ENCODE measurements at places on chromosomes 11 and 22. TPM values are rescaled to one million over a fixed set of nuclear protein-coding genes. Genes with fewer than 3 reads are reported as not detected.

RAC2 gene
- polyA plus RNA-seq: 6.8 TPM

HPX gene
- polyA plus RNA-seq: 0.87 TPM

ANO9 gene
- 1.8 TPM for polyA plus RNA-seq

ANGPTL5 gene
- polyA plus RNA-seq: 0.77 TPM

MFNG gene
- polyA plus RNA-seq: 9.6 TPM

ZNF408 gene
- polyA plus RNA-seq: 6.4 TPM

FGF19 gene
- 1.7 TPM for polyA plus RNA-seq

GAB4 gene
- not detected for polyA plus RNA-seq

GGA1 gene
- 27.6 TPM for polyA plus RNA-seq

MYOD1 gene
- 50.2 TPM for polyA plus RNA-seq
